ENCODE measurements at places on chromosomes 7 and 10.

GRCh38 chr7:129858490-129858889 lies 94.3 kb downstream of the UBE2H start:
- DNase-seq, result no peak

DNA sequence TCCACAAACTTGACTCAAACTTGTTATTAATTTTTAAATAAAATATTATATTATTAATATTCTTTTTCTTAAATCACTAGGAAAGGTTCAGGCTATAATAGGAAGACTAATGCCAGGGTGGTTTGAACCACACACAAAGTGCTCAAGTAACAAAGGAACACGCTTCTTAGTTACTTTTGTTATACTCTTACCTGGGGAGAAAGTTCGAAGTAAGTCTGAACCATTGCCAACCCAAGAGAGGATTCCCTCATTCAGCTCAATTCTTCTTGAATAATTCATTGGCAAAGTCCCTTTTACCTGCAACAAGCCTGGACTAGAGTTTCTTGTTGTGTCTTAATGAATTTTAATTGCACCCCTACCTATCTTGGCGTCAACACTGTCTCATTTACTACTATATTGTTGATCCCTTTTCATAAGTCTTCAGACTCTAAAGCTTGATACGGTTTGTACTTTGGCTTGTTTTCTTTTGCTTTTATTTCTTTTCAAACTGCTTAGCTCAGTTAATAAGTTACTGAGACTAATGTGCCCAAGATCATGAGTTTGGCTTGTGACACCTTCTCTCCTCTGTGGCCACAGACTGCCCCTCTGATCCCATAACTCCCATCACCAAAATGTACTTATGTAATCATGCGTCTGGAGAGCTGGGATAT lies 10.2 kb upstream of the C10orf67 start:
- DNase-seq, result no peak

- no peak for DNase-seq
These were observed 317.2 kb upstream of the PODXL start for GRCh38 chr7:131873581-131873980.

GRCh38 chr10:93475227-93475626 lies 6.9 kb downstream of the MYOF start:
- no peak for DNase-seq

GRCh38 chr7:38000272-38000671 lies 79.8 kb downstream of the EPDR1 start:
- no peak for DNase-seq
